NCI-H82 (cell line): ENCODE measurements at places on chromosomes 5 and 9.

- no peak for DNase-seq
These were observed 169.2 kb downstream of the SAXO1 start for GRCh38 chr9:18863791-18864190.

DNA sequence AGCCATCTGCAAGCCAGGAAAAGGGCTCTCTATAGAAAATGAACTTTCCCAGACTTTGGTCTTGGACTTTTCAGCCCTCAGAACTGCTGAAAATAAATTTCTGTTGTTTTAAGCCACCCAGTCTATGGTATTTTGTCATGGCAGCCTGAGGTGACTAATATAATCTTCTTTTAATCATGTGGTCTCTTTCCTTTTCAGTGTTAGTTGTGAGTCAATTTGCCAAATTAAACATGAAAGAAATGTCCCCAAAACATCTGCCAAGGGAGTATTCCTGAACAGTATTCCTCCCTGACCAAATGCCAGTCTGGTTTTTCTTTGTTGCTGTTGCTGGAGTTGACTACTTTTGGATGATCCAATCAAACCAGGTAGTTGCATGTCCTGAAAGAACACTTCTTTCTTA is 4.7 kb upstream of the YTHDC2 start:
- DNase-seq = no peak

DNA sequence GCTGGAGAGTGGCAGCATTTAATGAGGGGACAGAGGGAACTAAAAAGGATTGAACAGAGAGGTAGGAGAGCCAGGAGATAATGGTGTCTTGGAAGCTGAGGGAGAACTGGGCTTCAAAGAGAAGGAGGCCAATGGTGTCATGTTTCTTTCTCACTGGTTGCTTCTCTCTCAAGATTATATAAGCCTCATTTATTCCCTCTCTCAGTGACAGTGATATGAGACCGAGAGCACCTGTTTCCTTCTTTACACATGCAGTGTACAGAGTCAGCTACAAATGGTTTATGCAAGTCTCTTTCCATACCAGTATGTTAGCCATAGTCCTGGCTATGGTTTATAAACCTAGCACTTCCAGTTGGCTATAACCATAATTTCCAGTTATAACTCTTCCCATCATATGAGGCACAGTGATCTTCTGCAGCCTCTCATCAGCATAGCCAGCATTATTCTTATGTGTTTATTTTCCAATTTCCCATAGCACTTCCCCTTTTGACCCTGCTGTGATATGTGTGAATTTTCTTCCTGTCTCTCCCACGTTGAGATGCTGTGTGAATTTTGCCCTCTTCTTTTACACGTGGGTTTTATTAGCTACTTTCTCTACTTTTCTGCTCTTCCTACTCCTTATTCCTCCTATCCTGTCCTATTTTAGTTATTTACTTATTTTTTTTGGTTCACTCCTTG is 71.2 kb downstream of the UNC13B start:
- DNase-seq = no peak

DNA sequence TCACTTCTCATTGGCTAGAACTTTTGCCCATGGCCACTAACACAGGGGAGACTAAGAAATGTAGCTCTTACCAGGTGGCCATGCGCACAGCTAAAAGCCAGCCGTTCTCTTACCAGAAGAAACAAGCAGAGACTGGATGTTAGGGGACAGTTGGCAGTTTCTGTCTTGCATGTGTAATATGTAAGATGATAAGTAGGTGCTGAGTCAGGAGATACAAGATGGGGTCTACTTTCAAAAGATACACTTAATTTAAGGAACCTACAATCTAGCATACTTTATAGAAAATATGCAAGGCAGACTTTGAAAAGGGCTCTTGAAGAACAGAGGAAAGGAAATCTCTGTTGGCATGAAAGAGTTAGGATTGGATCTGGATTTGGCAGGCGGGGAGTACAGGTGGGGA is 244.5 kb downstream of the ZSWIM6 start:
- no peak for DNase-seq

DNA sequence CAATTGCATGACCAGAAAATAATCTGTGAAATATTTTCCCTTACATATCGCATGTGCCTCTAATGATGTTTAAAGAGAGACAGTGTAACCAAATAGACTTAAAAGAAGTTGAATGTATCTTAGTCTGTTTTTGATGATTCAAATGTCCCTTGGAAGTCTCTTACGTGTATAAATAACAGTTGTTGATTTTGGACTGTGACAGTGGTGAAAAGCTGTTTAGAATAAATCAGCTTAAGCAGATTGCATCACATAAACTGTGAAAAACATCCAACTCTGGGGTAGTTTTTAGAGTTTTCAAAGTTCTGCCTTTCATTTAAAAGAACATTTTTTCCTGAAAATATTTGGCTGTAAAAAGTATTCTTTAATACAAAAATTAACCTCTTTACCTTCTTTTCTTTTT is 301.1 kb downstream of the PRR16 start:
- DNase-seq = no peak

DNA sequence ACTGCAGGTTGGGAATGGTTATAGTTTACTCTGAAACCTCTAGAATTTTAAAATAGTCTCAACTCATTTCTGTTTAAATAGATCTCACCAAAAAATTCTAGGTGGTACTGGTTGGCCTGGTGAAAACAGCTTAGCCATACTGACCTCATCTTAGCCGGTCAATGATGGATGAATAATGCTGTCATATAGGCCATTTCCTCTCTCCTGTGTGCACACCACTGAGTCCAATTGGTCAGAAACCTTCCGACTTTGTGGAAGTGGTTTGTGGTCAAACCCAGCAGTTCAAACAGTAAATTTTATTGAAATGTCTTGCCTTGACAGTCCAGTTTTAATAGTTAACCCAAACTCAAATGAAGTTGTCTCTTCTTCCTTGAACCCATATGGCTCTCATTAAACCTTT is 98.6 kb downstream of the GIN1 start:
- no peak for DNase-seq

- DNase-seq = peak; percentile 62
These were observed 6.8 kb downstream of the EPB41L4B start for GRCh38 chr9:109314011-109314531.

GRCh38 chr5:95471487-95471886 is 80.3 kb downstream of the FAM81B start:
- DNase-seq = no peak

DNA sequence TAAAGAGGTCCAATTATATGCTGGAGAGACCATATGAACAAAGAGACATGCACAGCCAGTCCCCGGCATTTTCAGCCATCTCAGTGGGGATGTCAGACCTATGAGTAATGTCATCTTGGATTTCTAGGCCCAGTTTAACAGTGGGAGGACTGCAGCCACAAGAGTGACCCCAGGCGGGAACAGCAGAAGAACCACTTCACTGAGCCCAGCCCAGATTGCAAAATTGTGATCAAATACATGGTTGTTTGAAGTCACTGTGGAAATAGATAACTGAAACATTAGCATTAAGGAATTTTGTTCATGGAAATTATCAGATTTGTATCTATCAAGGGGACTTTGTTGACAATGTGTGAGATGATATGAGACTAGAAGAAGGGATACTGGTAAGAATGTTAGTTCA is 42.1 kb upstream of the C9orf57 start:
- no peak for DNase-seq

- DNase-seq = no peak
These were observed 38.8 kb downstream of the NTNG2 start for GRCh38 chr9:132200706-132201105.

DNA sequence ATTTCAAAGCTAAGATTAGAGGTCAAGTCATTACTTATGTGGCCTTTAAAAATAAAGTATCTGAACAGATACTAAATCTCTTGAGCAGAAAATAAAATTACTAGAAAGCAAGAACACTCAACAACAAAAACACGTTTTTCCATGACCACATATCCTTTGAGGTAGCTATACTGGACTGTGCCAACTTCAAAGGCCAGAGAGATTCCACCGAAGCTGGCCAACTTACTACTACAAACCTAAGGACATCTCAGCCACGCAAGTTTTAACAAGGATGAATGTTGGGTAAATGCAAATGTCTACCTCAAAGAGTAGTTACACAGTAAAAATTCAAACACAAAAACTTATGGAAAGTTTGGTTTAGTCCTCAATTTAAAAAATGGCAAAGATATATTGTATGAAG is 18.9 kb downstream of the PFDN1 start:
- DNase-seq = no peak

DNA sequence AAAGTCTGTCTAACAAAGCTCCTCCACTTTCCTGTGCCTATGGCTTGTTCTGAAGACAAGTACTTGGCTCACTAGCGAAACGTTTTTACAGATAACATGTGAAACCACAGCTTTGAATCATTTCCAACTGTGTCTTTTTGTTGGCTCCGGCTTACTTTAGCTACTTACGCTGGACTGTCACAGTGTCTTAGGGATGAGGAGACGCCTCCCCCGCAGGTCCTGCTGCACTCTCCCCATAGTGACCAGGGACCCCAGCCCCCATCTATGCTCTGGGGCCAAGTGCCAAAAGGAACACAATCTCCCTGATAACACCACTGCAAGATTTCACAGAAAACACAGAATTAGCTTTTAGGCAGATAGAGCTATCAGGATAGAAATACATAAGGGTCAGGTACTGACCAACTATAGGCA is 219.1 kb downstream of the ADAMTS6 start:
- no peak for DNase-seq

DNA sequence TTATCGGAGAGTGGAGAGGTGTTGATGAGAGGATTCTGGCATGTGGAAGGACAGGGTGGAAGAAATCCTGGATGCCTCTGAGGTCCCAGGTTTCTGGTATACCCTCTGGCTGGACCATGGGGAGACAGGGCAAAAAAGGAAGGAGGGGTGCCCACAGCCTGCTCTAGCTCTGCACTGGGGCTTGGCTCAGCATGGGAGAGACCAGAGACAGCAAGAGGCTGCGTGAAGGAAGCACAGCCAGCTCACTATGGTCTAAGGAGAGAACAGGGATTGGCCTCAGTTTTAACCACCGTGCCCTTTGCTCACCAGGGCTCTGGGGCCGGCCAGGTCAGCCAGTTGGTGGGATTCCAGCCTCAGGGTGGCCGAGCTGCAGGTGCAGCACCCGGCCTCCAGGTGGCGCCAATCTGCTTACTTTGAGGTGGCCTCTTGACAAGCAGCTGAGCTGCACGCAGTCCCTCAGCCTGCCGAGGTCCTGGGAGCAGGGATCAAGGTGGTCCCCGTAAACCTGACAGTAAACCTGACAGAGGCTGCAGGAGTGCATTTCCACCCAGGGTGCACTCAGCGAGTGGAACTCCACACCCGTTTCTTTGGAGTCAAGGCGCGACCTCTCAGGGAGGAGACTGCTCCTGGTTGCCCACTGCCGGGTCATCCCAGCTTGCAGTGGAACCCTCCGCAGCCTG is 25.0 kb upstream of the SPTLC1 start:
- DNase-seq = peak; percentile 75

- DNase-seq = peak; percentile 50
These were observed 50.2 kb upstream of the NR3C1 start for GRCh38 chr5:143453720-143454119.

DNA sequence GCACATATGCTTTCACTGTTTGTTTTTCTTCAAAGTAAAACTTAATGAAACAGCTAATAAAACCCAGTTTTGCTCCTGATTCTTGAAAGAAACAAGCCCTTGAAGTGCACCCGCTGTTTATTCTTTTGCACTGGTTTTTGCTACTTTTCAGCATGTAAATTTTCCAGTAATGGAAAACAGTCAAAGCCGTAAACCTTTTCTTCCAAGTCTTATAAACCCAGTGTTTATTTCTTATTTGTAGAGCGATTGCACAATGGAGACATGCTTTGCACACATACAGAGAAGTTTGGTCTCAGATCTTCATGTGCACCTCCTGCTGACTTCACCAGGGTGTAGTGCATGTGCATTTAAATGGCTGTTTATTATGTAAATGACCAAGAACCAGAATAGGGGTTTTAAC is 51.8 kb downstream of the ATG10 start:
- no peak for DNase-seq

- no peak for DNase-seq
These were observed 442.0 kb downstream of the ACTL7B start for GRCh38 chr9:108413809-108414208.

DNA sequence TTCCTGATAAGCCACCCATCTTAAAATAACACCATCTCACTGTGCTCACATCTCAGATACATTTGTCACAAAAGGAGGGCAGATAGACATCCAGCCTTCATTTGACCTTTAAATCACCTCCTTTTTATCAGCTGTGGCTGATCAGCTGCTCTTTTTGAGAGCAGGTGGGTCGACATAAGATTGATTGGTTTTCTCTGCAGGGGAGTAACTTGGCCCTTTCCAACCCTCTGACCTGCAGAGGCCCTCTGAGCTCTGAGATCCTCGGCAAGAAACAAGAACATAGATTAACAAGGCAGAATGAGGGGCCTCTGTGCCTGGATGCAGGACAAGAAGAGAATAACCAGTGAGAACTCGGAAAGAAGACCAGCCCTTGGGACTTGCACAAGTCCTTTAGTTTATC is 33.5 kb upstream of the GLRA1 start:
- DNase-seq = peak; percentile 79

- no peak for DNase-seq
These were observed 19.8 kb downstream of the IL7R start for GRCh38 chr5:35876454-35876853.
